ENCODE measurements at places on chromosomes 2 and 18. TPM values are rescaled to one million over a fixed set of nuclear protein-coding genes. Genes with fewer than 3 reads are reported as not detected.
A peak's percentile ranks its signal among the peaks of the same experiment; 100 is the strongest.

GRCh38 chr2:43593254-43593653 lies 2.6 kb downstream of the THADA start:
- DNase-seq, result no peak
- H3K36me3 ChIP-seq, result no peaks in the 10 kb centered on the region
- no peak overlapping the region for H3K4me3 ChIP-seq
- no peak overlapping the region for H3K27ac ChIP-seq
- H3K4me1 ChIP-seq, result peaks cover 13% of the 10 kb centered on the region

GRCh38 chr2:171410101-171410500 lies 23.7 kb downstream of the METTL8 start:
- DNase-seq, result no peak
- H3K27me3 ChIP-seq, result no peaks in the 10 kb centered on the region
- no peak overlapping the region for H3K4me3 ChIP-seq
- H3K36me3 ChIP-seq, result no peaks in the 10 kb centered on the region

- DNase-seq, result no peak
- H3K27me3 ChIP-seq, result no peaks in the 10 kb centered on the region
- no peaks in the 10 kb centered on the region for H3K4me1 ChIP-seq
- H3K4me3 ChIP-seq, result no peak overlapping the region
- H3K27ac ChIP-seq, result no peak overlapping the region
These were observed 262.3 kb downstream of the TRIB2 start for GRCh38 chr2:12979066-12979465.

- H3K4me1 ChIP-seq, result no peaks in the 10 kb centered on the region
- no peak overlapping the region for H3K4me3 ChIP-seq
- H3K27me3 ChIP-seq, result no peaks in the 10 kb centered on the region
- H3K27ac ChIP-seq, result no peak overlapping the region
These were observed 44.8 kb upstream of the UPP2 start for GRCh38 chr2:158056875-158057274.

DNA sequence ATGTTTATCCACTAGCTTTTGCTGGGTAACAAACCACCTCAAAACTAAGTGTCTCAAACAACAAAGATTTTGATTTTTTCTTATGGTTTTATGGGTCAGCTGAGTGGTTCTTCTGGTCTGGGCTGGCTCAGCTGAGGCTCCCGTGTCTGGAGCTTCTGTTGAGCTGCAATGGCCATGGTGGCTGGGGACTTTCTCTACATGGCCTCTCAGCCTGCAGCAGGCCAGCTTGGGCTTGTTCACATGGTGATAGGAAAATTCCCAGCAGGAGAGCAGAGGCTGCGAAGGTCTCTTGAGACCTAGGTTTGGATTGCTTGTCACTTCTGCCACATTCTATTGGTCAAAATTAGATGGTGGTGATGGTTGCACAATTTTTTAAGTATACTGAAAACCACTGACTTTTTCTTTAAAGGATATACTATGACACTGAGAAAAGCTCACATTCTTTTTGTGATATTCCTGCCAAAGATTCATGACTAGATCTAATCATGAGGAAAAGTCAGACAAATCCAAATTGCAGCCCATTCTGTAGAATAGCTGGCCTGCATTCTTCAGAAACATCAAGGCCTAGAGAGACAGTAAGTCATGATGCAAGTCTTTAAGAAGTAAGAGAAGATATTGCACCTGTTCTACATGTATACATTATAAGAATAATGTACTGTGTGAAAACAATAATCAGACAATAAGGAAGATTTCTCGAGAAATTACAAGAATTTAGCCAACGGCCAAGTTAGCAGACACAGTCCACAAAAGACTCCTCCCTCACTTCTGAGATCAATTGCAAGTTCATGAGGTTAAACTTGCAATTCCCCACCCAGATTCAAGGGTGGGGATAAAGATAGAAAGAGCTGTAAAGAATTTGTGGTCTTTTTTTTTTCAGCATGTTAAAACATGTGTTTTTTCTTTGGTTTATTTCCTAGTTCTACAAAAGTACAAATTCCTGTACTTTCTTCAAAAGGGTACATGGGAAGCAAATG lies 35.0 kb upstream of the IL1R2 start:
- no peaks in the 10 kb centered on the region for H3K27me3 ChIP-seq
- no peak for DNase-seq
- no peaks in the 10 kb centered on the region for H3K4me1 ChIP-seq
- H3K4me3 ChIP-seq, result no peak overlapping the region

DNA sequence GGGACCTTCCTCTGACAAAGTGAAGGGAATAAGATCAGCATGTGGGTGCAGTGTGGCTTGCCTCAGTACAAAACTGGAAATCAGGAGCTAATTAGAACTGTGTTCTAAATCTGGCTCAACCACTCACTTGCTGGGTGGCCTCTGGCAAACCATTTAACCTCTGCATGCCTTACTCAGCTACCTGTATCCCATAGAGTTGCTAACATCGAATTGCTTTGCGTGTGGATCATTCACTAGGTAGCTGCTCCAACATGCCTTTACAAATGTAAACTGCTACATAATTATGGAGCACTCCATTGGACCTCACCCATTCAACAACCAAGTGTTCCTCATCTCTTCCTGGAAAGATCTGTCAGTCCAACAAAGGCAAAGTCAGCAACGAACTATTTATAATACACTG lies 19.0 kb downstream of the PLEKHM3 start:
- H3K4me3 ChIP-seq, result no peak overlapping the region
- H3K4me1 ChIP-seq, result no peaks in the 10 kb centered on the region
- H3K27ac ChIP-seq, result no peak overlapping the region
- H3K36me3 ChIP-seq, result peaks cover under 1% of the 10 kb centered on the region
- no peak for DNase-seq

DNA sequence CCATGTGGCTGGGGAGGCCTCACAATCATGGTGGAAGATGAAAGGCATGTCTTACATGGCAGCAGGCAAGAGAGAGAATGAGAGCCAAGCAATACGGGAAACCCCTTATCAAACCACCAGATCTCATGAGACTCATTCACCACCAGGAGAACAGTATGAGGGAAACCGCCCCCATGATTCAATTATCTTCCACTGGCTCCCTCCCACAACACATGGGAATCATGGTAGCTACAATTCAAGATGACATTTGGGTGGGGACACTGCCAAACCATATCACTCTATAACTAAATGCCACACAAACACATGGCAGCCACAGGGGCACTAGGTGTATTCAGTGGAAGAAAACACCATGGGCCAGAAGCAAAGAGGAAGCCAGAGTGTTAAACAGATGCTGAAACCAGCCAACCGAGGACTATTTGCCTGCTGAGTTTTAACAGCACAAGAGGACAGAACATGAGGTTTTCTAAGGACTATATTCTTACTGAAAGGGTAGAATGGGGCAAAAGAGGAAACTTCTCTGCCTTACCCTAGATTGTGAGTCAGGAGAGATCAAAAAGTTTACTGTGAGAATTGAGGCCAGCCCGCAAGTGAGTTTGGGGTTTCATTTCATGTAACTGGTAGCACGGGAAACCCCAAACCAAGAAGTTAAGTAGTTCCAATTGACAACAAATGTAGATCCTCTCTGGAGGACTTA lies 49.2 kb downstream of the SIGLEC15 start:
- peaks cover 13% of the 10 kb centered on the region for H3K36me3 ChIP-seq
- H3K27me3 ChIP-seq, result no peaks in the 10 kb centered on the region
- no peak overlapping the region for H3K27ac ChIP-seq

GRCh38 chr2:157261199-157261782 lies 3.8 kb downstream of the GALNT5 start:
- no peaks in the 10 kb centered on the region for H3K4me1 ChIP-seq
- H3K27ac ChIP-seq, result peak overlapping the region; percentile 86
- H3K27me3 ChIP-seq, result no peaks in the 10 kb centered on the region

DNA sequence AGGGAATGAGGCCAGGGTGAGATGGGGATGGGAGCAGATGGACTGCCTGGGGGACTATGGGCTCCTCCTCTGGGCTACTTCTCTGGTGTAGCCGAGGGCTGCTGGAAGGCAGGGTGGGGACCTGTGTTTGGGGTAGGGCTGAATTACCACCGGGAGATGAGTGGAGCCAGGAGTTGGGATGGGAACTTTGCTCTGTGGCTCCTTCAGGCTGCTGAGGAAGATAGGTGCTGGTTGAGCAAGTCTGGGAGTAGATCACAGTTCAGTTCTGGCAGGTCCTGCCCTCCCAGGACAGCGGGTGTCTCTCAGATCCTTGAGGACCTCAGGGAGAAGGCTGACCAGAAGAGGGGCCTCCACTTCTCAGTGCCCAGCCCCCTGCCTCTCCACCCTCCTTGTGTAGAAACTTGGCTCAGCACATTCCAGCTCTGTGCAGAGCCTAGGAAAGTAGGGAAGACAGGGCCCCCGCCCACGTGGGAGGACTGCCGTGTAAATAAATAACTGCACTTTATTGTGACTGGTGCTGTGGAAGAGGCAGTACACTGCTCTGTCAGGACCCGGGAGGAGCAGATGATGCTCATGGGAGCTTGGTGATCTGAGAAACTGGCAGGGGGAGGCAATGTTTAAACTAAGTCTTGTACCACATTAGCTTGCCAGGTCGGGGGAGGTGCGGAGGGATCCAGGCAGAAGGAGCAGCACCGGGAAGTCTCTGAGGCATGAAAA lies 15.3 kb downstream of the TET3 start:
- H3K4me3 ChIP-seq, result no peak overlapping the region
- H3K4me1 ChIP-seq, result peaks cover 51% of the 10 kb centered on the region
- peaks cover under 1% of the 10 kb centered on the region for H3K36me3 ChIP-seq
- no peak overlapping the region for H3K27ac ChIP-seq

GRCh38 chr2:65443509-65444186 lies 11.2 kb upstream of the SPRED2 start:
- DNase-seq, result no peak
- H3K27me3 ChIP-seq, result peaks cover 5% of the 10 kb centered on the region
- H3K4me3 ChIP-seq, result no peak overlapping the region
- H3K27ac ChIP-seq, result no peak overlapping the region
- H3K4me1 ChIP-seq, result no peaks in the 10 kb centered on the region

DNA sequence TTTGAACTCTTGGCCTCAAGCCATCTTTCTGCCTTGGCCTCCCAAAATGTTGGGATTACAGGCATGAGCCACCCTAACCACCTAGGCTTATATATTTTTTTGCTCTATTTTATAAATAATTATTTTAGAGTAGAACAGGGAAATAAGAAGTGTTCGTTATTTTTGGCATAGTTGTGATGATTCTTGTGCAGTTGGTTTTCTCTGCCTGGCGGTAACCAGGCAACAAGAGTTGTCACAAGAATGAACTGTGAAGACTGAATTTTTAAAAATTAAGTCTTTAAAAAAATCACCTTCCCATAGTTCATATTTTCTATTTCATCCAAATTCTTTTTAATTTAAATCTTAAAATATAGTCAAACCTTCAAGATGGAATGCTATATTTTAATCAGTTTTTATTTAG lies 310.2 kb downstream of the ARL6IP6 start:
- no peaks in the 10 kb centered on the region for H3K4me1 ChIP-seq
- H3K27me3 ChIP-seq, result no peaks in the 10 kb centered on the region
- no peaks in the 10 kb centered on the region for H3K36me3 ChIP-seq
- no peak overlapping the region for H3K4me3 ChIP-seq
- H3K27ac ChIP-seq, result no peak overlapping the region

DNA sequence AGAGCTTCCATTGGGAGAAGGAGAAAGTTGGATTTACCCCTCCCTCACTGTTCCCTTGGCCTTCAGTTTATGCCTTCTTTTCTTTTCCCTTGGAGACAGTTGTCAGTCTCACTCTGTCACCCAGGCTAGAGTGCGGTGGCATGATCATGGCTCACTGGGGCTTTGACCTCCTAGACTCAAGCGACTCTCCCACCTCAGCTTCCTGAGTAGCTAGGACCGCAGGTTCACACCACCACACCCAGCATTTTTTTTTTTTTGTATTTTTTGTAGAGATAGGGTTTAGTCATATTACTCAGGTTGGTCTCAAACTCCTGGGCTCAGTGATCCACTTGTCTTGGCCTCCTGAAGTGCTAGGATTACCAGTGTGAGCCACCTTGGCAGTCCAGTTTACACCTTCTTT lies 49.9 kb downstream of the SLC9A4 start:
- no peaks in the 10 kb centered on the region for H3K36me3 ChIP-seq
- no peak overlapping the region for H3K27ac ChIP-seq
- H3K4me3 ChIP-seq, result no peak overlapping the region
- H3K4me1 ChIP-seq, result no peaks in the 10 kb centered on the region
- DNase-seq, result peak; percentile 27

DNA sequence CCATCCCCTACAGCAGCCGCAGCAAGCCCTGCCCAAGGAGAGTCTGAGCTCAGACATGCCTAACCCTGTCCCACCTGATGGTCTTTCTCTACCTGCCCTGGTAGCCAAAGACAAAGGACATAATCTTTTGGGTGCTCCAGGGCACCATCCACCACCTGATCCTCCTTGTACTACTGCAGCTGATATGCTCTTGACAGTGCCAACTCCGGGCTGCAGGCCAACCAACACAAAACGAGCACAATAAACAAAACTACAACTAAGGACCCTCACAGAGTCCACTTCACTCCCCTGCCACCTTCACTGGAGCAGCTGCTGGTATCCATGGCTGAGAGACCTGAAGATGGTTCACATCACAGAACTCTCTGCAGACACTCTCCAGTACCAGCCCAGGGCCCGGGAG lies 106.3 kb downstream of the GRB14 start:
- no peak overlapping the region for H3K4me3 ChIP-seq
- H3K4me1 ChIP-seq, result no peaks in the 10 kb centered on the region
- H3K27me3 ChIP-seq, result no peaks in the 10 kb centered on the region
- no peak overlapping the region for H3K27ac ChIP-seq
- no peaks in the 10 kb centered on the region for H3K36me3 ChIP-seq
- DNase-seq, result no peak

- H3K4me1 ChIP-seq, result peaks cover 89% of the 10 kb centered on the region
- no peak for DNase-seq
- H3K4me3 ChIP-seq, result peak overlapping the region; percentile 7
- no peaks in the 10 kb centered on the region for H3K27me3 ChIP-seq
These were observed 16.0 kb downstream of the CD28 start for GRCh38 chr2:203722411-203722810.

DNA sequence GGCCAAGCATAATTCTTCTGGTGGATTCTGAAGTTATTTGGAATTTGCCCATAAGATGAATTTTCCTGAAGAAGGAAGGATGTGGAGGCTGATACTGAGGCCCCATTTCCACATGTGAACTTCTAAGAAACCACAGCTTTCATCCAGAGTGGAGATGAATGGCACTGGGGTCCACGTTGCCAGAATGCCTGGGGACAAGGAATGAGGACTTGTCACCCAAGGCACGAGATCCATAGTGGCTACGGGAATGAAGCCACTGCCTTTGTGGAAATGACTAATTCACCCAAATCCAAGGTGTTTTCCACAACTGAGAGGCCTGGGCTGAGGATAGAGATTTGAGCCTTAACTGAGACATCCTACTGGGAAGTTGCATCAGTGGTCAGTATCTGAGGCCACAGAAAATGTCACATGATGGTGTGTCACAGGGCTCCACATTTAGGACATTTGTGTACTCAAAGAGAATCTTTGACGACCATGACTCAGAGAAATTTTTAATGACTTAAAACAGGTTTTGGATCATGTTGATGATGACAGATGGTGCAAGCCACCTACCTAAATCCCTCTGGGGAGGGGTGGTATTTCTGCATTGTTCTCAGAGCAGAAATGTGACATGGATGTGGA lies 286.1 kb downstream of the SOX11 start:
- no peaks in the 10 kb centered on the region for H3K27me3 ChIP-seq
- H3K27ac ChIP-seq, result no peak overlapping the region

EFR3B gene
- total RNA-seq, result 0.27 TPM

CRYBA2 gene
- not detected for total RNA-seq

SLC20A1 gene
- total RNA-seq, result 102 TPM

NXPH2 gene
- not detected for total RNA-seq

ADCYAP1 gene
- total RNA-seq, result not detected

ARHGAP15 gene
- total RNA-seq, result 41.3 TPM

AMER3 gene
- not detected for total RNA-seq

ASTL gene
- total RNA-seq, result 18.0 TPM

TBR1 gene
- total RNA-seq, result not detected

RPRM gene
- total RNA-seq, result not detected

PLA2R1 gene
- not detected for total RNA-seq
